ENCODE measurements at places on chromosomes 7 and 10. TPM values are rescaled to one million over a fixed set of nuclear protein-coding genes. Genes with fewer than 3 reads are reported as not detected.
A peak's percentile ranks its signal among the peaks of the same experiment; 100 is the strongest.

DNA sequence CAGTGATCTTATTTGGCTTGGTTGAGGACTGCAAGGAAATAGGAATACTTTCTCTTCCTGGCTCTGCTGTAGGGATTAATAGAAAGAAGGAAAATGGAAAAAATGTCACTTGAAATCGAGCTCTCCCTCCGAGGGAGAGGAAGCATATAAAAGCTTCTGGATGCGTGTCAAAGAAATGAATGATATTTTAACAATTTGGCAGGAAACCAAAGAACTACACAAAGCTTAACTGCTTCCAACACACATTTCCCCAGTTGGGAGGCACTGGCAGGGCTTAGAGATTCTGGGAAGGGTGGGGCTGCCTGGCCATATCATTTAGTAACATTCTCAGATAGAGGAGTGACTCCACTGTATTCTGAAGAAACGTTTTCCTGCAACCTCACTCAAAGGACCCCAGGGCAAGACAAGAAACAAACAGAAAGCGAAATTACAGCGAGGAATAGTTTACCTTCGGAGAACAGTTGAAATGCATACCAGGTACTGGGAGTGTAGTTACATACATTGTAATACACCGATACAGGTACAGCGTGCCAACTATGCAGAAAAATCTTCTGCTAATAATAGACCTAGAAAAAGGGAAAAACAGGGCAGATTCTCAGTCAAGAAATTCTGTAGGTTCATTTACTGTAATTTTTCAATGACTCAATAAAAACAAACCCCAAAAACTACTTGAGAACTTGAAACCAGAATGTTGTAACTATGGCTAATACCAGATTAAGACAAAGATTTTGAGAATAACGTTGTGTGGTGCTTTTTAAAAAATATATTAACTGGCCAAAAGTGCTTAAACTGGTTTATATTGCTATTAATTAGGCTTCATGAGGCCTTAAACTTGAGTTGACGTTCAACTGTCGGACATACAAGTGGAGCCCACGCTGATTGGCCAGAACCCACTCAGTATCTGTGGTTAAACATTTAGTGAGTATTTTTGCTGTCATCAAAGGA lies 75.7 kb upstream of the ASAH2 start:
- no peak for DNase-seq

Gene NKX1-2
- not detected for total RNA-seq

GRCh38 chr7:95398155-95398940 lies 2.2 kb upstream of the PON3 start:
- no peak for DNase-seq

- DNase-seq, result no peak
Observed at GRCh38 chr7:152674860-152675758, 832 bp downstream of the XRCC2 start.

Gene NACAD
- 0.61 TPM for total RNA-seq

Gene KCNH2
- 10.4 TPM for total RNA-seq

Gene ACTL6B
- not detected for total RNA-seq

DNA sequence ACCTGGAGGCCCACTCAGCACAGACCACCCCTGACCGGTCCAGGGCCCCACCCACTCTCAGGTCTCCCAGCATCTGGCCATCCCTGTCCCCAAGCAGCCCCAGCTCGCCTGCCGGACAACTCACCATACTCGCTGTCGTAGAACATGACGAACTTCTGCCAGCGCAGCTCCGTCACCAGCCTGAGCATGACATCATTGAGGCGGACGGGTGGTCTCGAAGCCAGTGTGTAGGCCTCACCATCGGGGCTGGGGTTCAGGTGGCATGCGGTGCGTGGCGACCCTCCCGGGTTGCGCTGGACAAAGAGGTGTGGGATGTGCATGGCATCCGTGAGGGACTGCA lies 160.4 kb downstream of the GRID1 start:
- DNase-seq, result no peak

Gene EMX2
- total RNA-seq, result not detected

Gene LLCFC1
- not detected for total RNA-seq

DNA sequence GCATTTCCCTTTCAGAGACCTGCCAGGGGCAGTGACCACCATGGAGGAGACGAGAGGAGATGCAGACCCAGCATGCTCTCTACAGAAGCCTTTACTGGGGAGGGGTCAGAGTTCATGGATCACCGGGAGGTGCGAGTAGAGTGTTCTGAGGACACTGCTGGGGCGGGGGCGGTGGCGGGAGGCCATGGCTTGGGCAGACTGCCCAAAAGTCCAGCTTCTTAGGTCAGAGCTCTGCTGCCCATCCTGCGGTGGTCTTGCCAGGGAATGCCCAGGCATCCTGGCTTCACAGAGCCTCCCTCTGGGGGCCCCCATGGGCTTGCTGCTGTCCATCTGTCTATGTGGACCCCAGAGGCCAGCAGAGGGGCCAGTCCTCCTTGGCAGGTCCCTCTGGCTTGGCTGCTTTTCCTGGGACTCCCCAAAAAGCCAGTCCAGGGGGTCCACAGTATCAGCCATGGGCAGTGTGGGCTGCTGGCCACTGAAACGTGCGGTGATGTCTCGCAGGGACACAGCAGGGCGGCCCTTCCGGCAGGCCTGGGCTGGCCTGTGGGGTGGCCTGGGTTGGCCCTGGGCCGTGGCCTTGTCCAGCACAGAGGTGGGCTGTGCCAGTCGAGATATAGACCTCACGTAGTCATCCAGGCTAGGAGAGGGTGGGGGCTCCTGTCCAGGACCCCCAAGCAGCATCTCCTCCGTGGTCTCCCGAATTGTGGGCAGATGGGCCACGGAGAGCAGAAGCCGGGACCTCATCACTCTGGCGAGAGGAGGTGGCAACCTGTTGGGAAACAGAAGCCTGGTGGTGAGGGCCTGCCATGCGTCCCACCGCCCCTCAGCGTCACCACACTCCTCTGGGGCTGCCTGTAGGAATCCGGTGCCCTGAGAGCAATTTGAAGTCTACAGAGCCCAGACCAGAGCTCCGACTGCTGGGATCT lies 1.1 kb downstream of the DEPP1 start:
- no peak for DNase-seq

DNA sequence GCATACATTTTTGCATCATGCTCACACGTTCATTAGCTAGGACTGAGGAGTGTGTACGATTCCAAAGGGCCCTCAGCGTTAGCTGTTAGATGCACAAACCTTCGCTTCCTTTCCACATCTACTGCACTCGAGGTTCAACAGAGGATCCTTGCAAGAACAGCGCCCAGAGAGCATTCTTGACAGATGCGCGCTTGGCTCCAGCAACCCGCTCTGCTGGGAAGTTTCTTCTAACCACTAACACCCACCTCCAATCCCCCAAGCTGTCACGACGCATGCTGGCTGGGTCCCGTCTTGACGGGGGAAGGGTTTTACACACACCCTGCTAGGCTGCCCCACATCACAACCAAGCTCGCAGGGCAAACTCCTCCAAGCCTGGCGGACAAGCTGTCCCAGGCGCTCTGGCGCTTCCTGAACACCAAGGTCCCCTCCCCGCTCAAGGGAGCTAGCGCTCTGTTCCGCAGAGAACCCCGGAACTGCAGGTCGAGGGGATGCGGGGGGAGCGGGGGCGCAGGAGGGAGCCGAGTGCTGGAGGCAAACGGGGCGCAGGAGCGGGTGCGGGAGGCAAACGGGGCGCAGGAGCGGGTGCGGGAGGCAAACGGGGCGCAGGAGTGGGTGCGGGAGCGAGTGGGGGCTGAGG lies 653 bp upstream of the ADRB1 start:
- no peak for DNase-seq

Gene BLOC1S2
- total RNA-seq, result 17.2 TPM

GRCh38 chr7:128197589-128197988 lies 43.5 kb upstream of the LEP start:
- no peak for DNase-seq

DNA sequence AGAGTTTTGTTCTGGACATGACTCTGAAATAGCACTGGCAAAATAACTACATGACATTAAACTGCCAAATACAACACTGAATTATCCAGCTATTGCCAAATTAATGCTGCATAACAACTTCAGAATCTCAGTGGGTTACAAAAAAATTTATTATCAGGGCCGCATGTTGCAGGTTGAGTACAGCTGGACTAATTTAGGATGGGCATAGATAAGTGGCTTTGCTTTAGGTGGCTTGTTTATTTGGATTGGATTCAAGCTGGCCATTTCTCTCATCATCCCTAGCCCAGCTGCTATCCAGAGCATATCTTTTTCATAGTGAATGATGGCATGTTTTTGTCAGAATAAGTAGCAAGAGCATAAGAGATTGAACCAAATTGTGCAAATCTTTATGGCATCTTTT lies 1277.1 kb downstream of the REEP3 start:
- no peak for DNase-seq

DNA sequence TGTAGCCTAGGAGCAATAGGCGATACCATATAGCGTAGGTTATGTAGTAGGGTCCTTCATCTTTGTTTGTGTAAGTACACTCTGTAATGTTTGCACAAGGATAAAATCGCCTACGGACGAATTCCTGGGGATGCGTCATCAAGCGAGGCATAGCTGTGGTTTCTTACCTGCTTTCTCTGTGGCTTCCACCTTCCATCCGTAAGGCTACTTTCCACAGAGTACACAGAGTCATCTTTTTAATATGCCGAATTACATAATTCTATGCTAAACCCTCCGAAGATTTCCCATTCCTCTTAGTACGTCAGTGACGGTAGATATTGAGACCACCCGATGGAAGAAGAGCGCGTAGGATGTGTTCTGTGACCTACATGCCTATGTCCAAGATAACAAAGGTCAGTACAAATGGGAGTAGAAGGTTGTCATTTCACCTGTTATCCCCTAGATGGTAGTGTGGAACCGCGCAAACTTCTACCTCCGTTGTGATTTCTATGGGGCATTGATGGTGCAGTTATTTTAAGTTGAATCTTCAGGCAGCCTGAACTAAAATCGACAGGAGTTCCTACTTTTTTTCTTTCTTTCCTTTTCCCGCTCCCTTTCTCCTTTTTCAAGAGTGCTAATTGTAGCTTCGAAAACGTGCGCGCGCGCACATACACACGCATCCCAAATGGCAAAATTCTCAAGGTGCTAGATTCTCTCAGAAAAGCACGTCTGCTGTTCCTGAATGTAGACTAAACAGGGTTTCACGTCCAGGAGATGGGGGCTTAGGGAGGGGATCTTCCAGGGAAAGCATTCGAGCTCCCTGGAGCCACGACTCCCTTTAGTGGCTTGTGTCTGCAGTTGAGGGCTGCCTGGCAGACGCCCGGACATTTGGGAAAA lies 111.7 kb upstream of the MBL2 start:
- peak; percentile 11 for DNase-seq

Data from left colon (tissue), 2 donors.